ENCODE measurements at places on chromosomes 2 and 18.

DNA sequence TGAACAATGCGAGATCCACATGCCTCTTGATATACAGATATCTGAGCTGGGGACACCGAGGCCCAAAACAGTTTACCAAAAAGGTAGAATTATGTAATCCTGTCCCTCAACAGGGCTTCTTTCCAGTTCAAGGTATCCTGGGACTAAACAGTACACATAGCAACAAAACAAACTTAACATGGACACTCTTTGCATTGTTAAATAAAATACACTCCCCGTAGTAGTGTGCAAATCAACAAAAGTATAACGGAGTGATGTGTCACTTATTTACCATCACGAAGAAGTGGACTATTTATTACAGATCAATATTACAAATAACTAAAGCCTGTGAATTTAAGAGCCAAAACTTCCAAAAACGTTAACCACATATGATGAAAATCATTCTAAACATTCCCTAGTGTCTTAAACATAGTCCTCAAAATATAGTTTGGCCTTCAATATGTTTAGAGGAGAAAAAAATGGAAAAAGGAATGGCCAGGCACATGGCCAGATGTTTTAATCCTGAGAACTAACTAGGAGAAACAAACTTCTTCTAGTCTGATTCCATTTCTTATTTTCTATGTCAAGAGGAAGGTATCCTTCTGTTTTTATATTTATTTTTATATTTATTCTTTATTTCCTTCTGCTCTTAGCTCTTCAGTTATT, 377.5 kb downstream of the OSR1 start:
- DNase-seq: peak; percentile 24

DNA sequence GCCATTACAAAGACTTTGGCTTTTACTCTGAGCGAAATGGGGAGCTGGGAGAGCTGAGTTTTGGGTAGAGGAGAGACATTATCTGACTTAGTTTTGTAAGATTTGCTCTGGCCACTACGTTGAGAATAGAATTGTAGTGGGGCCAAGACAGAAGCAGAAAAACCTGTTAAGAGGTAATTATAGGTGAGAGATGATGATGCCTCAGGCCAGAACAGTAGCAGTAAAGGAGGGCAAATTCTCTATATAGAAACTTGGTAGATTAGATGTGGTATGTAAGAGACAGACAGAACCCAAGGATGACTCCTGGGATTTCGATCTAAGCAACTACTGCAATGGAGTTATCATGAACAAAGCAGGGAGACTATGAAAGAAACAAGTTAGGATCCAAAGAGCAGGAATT, 17.4 kb upstream of the CREB1 start:
- DNase-seq: no peak

DNA sequence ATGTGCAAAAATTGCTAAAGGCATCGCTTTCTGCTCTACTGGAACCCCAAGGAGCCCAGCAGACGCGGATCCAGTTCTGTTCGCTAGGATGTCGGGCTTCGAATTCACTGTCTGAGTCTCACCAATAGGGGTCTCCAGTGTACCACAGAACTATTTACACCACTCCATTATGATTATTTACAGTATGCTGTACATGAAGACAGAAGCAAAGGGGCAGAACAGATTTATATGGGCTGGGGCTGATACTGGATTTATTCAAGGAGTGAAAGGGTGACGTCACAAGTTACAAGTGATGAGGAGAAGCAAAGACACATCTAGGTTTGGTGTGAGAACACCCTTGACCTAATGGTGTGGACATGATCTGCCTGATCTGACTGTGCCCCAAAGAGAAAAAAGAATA, 185.3 kb upstream of the ATP5MC3 start:
- DNase-seq: peak; percentile 34

GRCh38 chr2:40169430-40169829, 282.5 kb downstream of the SLC8A1 start:
- no peak for DNase-seq

DNA sequence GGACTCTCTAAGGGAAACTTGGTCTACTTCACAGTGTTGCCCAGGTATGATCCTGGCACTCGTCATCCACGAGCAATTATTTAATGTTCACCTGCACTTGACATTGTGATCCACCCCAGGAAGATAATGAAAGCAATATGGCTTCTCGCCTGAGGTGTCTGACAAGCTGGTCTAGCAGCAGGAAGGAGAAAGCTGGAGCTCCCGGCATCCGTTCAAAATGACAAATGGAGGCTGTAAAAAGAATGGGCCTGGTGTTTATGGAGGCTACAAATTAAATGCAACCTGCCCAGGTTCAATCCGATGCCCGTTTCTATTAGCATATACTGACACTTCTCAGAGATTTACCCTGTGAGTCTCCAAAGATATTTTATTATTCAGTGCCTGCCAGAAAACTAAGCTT, 317.6 kb downstream of the CTNNA2 start:
- DNase-seq: no peak

GRCh38 chr2:228774548-228774947, 496.5 kb downstream of the PID1 start:
- DNase-seq: no peak

GRCh38 chr18:41347057-41347456, 608.0 kb upstream of the PIK3C3 start:
- peak; percentile 89 for DNase-seq

DNA sequence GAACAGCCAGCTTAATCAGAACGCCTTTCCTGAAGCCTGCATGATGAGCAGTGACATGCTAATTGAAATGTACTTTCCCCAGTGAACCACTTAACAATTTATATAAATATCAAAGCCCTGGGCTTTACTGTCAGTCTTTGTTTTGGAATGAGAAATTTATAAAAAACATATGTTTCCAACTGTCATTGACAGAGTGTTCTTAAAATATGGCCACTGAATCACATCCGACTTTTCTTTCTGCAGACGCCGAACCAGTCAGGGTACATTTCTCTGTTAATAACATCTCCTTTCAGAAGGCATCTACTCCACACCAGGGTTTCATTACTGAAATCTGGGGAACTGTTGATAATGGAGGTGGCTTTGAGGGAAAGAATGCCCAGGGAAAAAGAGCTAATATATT, 343.7 kb downstream of the INSIG2 start:
- DNase-seq: peak; percentile 90

DNA sequence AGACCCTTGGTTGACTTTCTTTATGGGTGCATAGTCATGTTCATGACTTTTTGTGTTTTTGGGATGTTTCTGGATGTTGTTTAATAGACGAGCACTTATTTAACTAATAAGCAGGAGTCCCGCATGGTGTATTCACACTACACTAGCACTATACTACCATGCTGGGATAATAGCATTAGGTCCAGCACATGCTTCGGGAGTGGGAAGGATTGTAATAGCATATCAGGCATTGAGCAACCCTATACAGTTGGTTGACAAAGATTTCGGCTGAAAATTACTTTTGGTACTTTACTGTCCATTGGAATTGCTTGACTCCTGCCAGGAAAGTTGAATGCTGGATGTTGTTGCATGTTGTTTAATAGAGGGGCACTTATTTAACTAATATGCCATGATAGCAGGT, 2.8 kb downstream of the SH3RF3 start:
- no peak for DNase-seq

GRCh38 chr2:231530099-231531011, at the start of gene NMUR1:
NMUR1 (minus strand) TSS chr2:231530445; CDS start chr2:231530361, 84 bp downstream.
- peak; percentile 31 for DNase-seq

- no peak for DNase-seq
Measured at GRCh38 chr2:59077026-59077725, 836.1 kb upstream of the FANCL start.

Data from fibroblast of skin of abdomen (primary cell).